Activated naive CD4-positive, alpha-beta T cell treated with anti-CD3 and anti-CD28 coated beads, Interleukin-2, amount 50 U/mL, for 72 hours (primary cell): ENCODE measurements at places on chromosomes 16 and 17. TPM values are rescaled to one million over a fixed set of nuclear protein-coding genes. Genes with fewer than 3 reads are reported as not detected.

Gene TMEM186
- 15.1 TPM for total RNA-seq

Gene DYNLL2
- total RNA-seq, result 24.3 TPM

Gene KIF18B
- total RNA-seq, result 90.8 TPM

Gene TBC1D3K
- total RNA-seq, result not detected

Gene OR3A3
- total RNA-seq, result not detected

Gene MYH8
- not detected for total RNA-seq

Gene MEOX1
- total RNA-seq, result 1.2 TPM

Gene MGAT5B
- total RNA-seq, result 0.77 TPM

Gene TP53TG3B
- not detected for total RNA-seq

Gene CORO1A
- total RNA-seq, result 1,124 TPM

Gene GRIN2A
- total RNA-seq, result not detected

Gene SOST
- total RNA-seq, result not detected

Gene SALL1
- not detected for total RNA-seq

Gene THAP11
- total RNA-seq, result 26.9 TPM

Gene SEPTIN1
- total RNA-seq, result 161 TPM

Gene LLGL2
- 12.8 TPM for total RNA-seq

Gene FAM171A2
- 0.43 TPM for total RNA-seq

Gene TRAP1
- 276 TPM for total RNA-seq

Gene PRR15L
- not detected for total RNA-seq

Gene PRR35
- not detected for total RNA-seq

Gene IGSF6
- not detected for total RNA-seq

Gene FGF11
- total RNA-seq, result 2.6 TPM

Gene TMEM107
- total RNA-seq, result 48.9 TPM

Gene ABCC6
- total RNA-seq, result not detected

Gene NLRC5
- total RNA-seq, result 254 TPM

Gene PRR29
- total RNA-seq, result 0.86 TPM

Gene KRT27
- total RNA-seq, result not detected

Gene GSDMA
- total RNA-seq, result 1.1 TPM

Gene BCL6B
- 0.59 TPM for total RNA-seq

Gene NPB
- 0.27 TPM for total RNA-seq

Gene PPP1R27
- not detected for total RNA-seq

Gene SLC5A10
- not detected for total RNA-seq

Gene SCRN2
- total RNA-seq, result 34.8 TPM

Gene SCIMP
- total RNA-seq, result 0.14 TPM

Gene LRRC36
- total RNA-seq, result 0.57 TPM

Gene SEZ6L2
- total RNA-seq, result 0.35 TPM

Gene KRTAP9-4
- not detected for total RNA-seq

Gene CCR7
- total RNA-seq, result 301 TPM

Gene CALCOCO2
- total RNA-seq, result 63.6 TPM

Gene TP53TG3C
- total RNA-seq, result not detected

Gene HBA2
- not detected for total RNA-seq

Gene HYDIN
- total RNA-seq, result 0.16 TPM

Gene CRK
- 12.5 TPM for total RNA-seq

Gene GDPD3
- 16.7 TPM for total RNA-seq

Gene ANKRD40CL
- not detected for total RNA-seq

Gene NKD1
- total RNA-seq, result 2.1 TPM

Gene SPIRE2
- 2.6 TPM for total RNA-seq

Gene MPDU1
- total RNA-seq, result 60.6 TPM

Gene DHRS7C
- not detected for total RNA-seq

Gene MAP2K3
- 101 TPM for total RNA-seq

Gene MSLN
- total RNA-seq, result not detected

Gene CCL16
- not detected for total RNA-seq
